IPS DF 19.7 (cell line): ENCODE measurements at places on chromosomes 2 and 18.

GRCh38 chr2:200703127-200703925 lies 108.4 kb upstream of the BZW1 start:
- DNase-seq: no peak

- DNase-seq: no peak
These were observed 17.2 kb upstream of the KCTD1 start for GRCh38 chr18:26565514-26565913.

DNA sequence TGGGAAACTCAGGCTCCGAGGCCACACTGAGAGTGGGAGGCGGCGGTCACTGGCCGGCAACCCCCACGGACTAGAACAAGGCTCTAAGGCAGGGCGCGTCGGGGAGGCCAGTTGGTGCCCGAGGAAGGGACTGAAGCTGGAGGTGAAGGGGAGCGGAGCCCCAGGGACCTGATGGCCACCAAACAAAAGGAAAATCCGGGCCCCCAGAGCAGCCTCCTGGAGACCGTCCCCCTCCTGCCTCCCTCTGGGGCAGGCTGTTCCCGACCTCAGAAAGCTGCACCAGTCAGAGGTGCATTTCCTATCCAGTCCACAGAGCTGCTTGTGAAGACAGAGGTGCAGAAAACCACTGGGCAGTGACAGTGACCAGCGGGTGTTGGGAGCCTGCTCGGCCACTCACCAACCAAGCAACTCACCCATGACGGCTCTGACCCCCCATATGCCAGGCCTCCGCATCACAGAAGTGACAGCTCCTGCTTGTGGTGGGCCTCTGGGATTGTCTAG lies 172.7 kb downstream of the TWIST2 start:
- DNase-seq: no peak

- DNase-seq: no peak
These were observed 88.7 kb upstream of the MAP4K3 start for GRCh38 chr2:39525636-39526412.

DNA sequence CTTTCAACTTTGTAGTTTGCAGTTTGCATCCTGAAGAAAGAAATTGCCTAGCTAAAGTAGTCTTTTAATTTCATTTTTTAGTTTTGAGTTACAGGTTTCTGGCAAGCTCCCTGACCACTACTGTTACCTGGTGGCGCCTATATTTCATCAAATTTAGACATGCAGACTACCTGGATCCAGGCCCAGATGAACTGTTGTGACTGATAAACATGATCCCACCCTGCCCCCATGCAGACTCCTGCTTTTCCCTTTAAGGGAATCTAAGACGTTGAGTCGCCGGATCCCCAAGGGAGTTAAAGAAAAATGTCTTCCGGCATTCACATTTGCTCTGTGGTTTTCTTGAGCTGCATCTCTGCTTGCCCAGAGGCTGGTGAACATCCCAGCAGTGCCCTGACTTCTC lies 22.2 kb downstream of the METAP1D start:
- no peak for DNase-seq

DNA sequence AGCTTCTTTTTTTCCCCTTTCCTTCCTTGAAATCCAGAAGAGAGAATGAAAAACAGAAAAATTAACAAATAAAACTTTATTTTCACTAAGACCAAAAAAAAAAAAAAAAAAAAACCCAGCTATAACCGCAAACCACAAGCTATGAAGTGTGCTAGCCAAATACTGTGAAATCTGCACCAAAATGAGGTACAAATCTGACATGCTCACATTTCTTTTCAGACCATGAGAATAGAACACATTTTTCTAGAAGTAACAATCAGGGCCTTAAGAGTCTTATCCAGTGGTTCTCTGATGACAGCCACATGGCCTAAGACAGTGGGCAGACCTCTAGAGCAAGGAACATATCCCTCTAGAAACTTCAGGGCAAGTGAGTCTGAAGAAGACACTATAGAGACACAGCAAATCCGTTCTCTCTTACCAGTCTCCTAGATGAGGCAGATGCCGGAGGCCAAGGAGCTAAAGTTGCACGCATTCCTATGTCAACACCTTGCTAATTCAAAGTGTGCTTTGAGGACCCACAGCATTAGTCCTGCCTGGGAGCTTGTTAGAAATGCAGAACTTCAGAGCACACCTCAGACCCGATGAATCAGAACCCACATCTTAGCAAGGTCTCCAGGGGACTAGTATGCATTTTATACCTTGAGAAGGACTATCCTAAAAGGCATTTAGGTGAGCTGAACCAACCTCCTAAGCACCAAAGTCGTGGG lies 317.1 kb downstream of the MYCN start:
- no peak for DNase-seq

DNA sequence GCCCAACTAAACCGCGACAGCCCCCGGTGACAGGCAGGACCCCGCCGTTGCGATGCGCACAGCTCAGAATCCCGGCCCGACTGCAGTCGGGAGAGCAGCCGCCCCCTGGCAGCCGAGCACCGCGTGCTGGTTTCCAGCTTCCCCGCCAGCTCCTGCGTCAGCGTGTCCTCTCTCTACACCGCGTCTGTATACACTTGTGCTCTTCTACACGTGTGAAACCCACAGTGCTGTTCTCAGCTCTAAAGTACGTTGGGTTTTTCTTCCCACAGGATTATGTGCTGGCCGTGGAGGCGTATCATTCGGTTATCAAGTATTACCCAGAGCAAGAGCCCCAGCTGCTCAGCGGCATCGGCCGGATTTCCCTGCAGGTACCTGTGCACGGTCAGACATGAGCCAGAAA lies 54.0 kb downstream of the ADI1 start:
- no peak for DNase-seq

DNA sequence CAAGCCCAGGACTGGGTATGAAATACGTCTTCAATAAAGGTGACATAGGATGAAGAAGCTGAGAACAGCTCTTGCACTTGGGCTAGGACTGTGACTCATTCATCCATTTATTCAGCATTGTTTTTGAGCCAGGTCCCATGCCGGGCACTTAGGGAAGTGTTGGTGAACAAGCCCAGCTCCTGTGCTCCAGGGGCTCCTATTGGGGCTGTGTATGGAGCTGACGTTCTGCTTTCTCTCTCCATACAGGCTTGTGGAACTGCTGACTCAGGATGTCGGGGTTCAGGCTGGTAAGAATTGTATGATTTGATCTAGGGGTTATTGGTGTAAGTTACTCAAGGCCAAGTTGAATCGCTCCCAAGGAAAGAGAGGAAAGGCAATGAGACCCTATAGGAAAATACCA lies 24.0 kb downstream of the MYO7B start:
- no peak for DNase-seq

DNA sequence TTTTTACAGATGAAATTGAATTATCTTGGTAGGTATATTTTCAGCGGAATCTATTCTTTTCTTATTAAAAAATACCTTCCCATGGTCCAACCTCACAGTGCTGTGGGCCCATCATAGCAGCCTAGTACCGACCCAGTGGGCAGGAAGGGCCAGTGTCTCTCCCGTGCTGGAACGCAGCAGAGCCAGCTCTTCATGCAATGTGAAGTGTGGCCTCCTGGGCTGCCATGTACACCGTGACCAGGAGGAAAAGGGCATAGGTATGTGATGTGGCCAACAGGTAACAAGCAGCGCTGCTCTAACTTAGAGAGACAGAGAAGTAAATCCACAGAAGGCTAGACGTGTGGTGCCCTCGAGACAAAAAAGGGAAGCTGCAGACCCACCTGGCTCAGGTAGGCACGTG lies 221.1 kb upstream of the SALL3 start:
- DNase-seq: no peak

- DNase-seq: no peak
These were observed 150.1 kb upstream of the LRRTM1 start for GRCh38 chr2:80454628-80455027.

GRCh38 chr2:160555420-160556071 lies 61.9 kb upstream of the RBMS1 start:
- no peak for DNase-seq

DNA sequence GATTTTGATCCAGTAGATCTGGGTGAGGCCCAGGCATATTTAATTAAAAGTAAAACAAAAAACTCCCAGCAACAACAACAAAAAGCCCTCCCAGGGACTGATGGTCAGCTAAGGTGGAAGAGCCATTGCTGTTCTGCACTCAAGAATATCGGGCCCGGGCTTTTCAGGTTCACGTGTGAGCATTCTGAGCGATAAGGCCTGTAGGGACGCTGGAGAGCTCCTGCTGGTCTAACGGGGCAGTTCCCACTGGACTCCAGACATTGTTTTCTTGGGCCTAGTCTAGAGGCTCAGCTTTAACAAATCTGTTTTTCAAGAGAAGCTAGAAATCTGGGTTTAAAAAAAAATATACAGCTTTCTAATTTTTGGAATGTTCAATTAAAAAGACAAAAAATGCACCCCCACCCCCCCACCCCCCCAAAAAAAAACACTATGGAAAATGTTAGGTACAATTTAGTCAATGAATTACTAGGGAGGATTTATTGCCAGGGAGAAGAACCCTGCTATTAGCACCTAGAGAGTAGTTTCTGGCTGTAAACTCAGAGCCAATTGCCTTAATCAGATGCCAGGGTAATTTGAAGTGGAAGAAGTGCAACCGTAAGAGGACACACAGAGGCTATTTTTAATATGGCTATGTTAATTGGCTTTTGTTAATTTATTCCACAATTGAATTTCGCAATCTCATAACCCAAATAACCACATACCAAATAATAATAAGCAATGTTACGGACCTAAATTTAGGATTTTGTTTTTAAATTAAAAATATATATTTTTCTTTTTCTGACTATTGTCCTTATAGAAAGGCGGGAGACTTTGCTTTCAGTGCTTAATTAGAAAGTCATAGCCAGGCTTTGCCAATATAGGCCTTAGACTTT lies 78.9 kb downstream of the MAP4K4 start:
- no peak for DNase-seq

- DNase-seq: no peak
These were observed 31.6 kb downstream of the TRAPPC12 start for GRCh38 chr2:3411103-3411502.

- DNase-seq: no peak
These were observed 284.3 kb downstream of the ERBB4 start for GRCh38 chr2:212254339-212254738.

- DNase-seq: no peak
These were observed 213.9 kb downstream of the TFCP2L1 start for GRCh38 chr2:121071034-121071504.

- no peak for DNase-seq
These were observed 36.1 kb upstream of the MAPRE3 start for GRCh38 chr2:26934335-26934724.

- DNase-seq: no peak
These were observed 415.9 kb downstream of the GRB14 start for GRCh38 chr2:164205347-164205746.

GRCh38 chr2:142716463-142717242 lies 160.8 kb upstream of the KYNU start:
- DNase-seq: no peak

- no peak for DNase-seq
These were observed 340.1 kb downstream of the ZNF804A start for GRCh38 chr2:184938221-184938985.

GRCh38 chr2:40228310-40228709 lies 223.6 kb downstream of the SLC8A1 start:
- DNase-seq: no peak

DNA sequence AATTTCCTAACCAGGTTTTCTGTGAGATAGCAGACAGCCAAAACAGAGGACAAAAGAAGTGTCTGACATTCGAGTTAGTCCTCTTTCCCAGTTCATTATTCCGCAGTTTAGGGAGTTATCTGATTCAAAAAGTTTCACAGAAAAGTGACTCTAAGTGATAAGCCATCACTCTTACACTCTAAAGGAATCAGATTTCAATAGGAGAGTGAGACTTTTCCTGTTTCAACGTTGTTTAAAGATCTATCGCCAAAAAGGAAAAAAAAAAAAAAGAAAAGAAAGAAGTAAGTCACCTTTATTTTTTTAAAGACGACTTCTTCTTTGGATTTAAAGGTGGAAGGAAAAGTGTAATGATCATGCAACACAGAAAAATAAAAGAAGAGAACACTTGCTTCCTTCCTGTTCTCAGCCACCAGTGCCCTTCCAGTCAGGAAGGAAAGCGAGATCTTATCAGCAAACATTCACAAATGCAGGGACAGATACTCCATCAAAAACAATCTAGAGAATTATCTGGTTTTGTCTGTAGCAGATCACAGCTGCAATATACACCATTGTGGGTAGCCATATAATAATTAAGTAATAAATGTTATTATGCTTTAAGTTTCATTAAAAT lies 49.8 kb downstream of the TFPI start:
- DNase-seq: no peak

- no peak for DNase-seq
These were observed 76.6 kb upstream of the ITGA4 start for GRCh38 chr2:181380581-181380980.

- DNase-seq: no peak
These were observed 30.6 kb upstream of the CEP68 start for GRCh38 chr2:65025453-65026123.

DNA sequence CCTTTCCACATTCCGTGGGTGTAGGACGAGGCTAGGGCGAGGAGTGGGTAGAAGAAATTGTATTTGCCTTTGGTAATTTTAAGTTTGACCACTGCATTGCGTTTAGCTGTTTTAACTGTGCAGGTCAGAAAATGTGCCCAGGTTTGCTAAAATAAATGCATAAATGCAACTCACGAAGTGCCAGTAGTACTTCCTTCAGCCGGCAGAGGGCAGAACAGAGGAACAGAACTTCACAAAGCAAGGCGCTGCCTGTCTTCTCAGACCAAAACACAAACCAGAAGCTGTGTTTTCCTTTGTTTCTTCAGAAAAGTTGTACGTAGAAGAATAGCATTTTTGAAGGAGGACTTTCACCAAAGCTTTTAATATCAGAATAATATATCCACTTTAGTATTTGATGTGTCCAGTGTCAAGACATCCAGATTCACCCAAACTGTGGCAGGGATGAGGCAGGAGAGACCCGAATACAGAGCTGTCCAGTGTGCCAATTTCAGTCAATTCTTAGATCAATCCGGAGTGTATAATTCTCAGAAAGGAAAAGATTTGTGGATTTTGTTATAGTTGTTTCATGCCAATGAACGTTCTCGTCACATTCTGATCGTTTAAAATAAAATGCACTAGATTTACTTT lies 348.6 kb downstream of the DLGAP1 start:
- DNase-seq: no peak

- DNase-seq: no peak
These were observed 121.1 kb downstream of the TANC1 start for GRCh38 chr2:159089543-159089942.

GRCh38 chr18:48629730-48630324 lies 91.0 kb downstream of the CTIF start:
- no peak for DNase-seq
